ENCODE measurements at places on chromosomes 3 and 15.

DNA sequence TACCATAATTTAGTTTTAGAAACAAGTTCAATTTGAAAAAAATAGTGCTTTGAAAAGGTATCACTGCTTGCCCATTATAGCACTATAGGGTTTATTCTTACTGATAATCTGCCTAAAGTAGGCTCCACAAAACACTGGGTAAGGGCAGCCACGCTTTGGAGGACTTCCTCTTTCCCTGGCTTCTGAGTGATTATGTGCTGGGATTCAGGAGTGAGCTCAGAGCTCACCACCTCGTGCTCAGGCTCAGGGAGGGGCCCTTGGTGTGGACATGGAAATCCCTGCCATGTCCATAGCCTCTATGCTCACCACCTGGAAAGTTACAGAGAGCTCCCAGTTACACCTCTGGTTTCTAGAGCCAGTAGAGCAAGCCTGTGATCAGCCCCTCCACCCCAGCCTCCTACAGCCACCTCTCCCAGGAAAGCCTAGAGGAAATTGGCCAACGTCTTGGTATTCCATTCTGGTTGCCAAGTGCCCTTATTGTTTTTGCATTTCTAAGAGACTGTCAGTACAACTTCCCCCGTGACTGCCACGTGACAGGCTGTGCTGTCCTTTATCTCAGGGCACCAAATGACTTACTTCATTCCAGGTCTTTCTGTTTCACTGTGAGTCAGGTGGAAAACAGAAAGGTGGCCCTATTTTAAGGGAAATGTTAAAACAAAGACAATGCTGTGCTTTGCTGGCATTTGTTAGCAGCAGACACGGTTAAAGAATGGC lies 316.0 kb downstream of the RORA start:
- H3K27me3 ChIP-seq = no peaks in the 10 kb centered on the region
- no peak for DNase-seq
- H3K27ac ChIP-seq = no peak overlapping the region
- H3K36me3 ChIP-seq = no peaks in the 10 kb centered on the region
- peaks cover 3% of the 10 kb centered on the region for H3K4me1 ChIP-seq

- H3K4me3 ChIP-seq = no peak overlapping the region
- no peak overlapping the region for H3K27ac ChIP-seq
- H3K36me3 ChIP-seq = peaks cover 2% of the 10 kb centered on the region
- H3K27me3 ChIP-seq = no peaks in the 10 kb centered on the region
- H3K4me1 ChIP-seq = no peaks in the 10 kb centered on the region
- no peak for DNase-seq
Measured at GRCh38 chr15:76199106-76200082, 111.9 kb downstream of the ETFA start.

GRCh38 chr3:122273498-122273897 lies 51.5 kb upstream of the CSTA start:
- H3K4me3 ChIP-seq = no peak overlapping the region
- H3K27me3 ChIP-seq = no peaks in the 10 kb centered on the region
- no peak overlapping the region for H3K27ac ChIP-seq
- DNase-seq = no peak
- peaks cover 33% of the 10 kb centered on the region for H3K4me1 ChIP-seq

- H3K27ac ChIP-seq = no peak overlapping the region
- peaks cover 3% of the 10 kb centered on the region for H3K27me3 ChIP-seq
- no peak for DNase-seq
- H3K4me3 ChIP-seq = no peak overlapping the region
Measured at GRCh38 chr15:39692356-39693327, 90.0 kb downstream of the FSIP1 start.

DNA sequence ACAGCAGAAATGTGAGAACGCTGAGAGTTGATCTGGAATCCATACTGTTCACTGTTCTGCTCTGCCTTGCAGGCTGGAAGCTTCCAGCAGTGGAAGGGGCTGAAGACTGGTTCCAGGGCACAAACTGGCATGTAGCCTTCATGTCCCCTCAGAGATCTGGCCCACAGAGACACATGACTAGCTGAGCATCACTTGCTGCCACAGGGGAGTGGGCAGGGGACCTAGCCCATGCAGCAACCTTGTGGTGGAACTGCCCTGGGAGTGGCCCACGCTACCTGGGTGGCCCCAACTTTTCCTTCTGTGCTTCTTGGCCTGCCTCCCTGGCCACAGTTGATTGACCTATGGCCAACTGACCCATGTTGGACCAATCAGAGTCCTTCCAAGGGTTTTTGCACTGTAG lies 98.1 kb downstream of the TPRA1 start:
- no peaks in the 10 kb centered on the region for H3K27me3 ChIP-seq
- no peak overlapping the region for H3K27ac ChIP-seq
- no peaks in the 10 kb centered on the region for H3K36me3 ChIP-seq

DNA sequence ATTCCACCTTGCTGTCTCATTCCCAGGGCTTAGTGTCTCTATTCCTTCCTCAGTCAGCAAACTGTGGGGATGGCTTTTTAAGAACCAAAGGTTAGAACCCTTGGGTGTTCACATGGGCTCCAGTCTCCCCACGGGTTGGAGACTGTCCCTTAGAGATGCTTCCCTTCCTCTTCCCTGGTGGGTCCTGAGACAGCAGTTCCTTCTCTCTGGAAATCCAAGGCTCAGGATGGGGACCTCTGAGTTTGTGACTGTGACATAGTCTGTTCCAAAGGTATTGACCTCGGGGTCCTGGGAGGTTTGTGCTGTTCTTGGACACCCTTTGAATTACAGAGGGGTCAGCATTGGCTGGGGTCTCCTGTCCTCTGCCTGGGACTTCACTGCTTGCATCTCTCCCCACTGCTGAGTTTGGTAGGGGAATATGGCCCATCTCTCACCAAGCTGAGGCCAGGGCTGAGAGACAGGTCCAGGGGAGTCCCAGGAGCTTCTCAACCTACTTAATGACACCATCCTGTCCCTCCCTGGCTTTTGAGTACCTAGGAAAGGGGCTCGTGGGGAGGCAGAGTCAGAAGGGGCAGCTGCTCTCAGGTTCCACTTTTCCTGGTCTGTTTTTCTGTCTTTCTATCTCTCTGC lies 1.5 kb downstream of the GRM2 start:
- H3K27ac ChIP-seq = no peak overlapping the region
- no peak for DNase-seq
- peaks cover 11% of the 10 kb centered on the region for H3K4me1 ChIP-seq
- peaks cover 7% of the 10 kb centered on the region for H3K36me3 ChIP-seq

DNA sequence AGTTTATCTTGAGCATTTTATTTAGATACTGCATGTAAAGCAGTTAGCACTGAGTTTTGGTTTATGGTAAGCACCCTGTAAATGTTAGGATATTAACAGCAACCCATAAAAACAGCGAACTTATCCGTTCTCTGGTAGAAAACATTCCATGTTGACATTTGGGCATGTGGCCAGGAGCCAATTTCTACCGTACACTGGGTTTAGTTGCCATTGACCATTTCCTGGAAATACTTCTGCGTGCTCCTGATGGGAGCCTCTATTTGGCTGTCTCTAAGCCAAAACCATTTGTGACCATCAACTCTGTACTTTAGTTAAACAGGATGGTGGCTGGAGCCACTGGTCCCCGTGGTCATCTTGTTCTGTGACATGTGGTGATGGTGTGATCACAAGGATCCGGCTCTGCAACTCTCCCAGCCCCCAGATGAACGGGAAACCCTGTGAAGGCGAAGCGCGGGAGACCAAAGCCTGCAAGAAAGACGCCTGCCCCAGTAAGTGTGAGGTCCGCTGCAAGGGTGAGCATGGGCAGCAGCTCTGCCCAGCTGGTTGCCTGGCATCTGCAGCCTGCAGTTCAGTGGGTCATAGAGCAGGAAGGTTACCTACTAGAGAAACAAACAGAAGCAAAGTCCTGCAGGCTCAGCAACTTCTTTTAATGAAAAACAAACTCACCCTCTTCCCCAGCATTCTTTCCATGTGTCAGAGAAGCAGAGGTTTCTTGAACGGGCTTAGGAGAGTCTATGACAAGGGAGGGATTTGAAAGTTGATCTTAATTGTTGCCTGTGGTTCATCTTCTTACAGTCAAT lies 7.1 kb downstream of the THBS1 start:
- no peaks in the 10 kb centered on the region for H3K36me3 ChIP-seq
- H3K4me1 ChIP-seq = no peaks in the 10 kb centered on the region

- H3K27ac ChIP-seq = no peak overlapping the region
- no peak overlapping the region for H3K4me3 ChIP-seq
- no peaks in the 10 kb centered on the region for H3K27me3 ChIP-seq
- no peaks in the 10 kb centered on the region for H3K4me1 ChIP-seq
Measured at GRCh38 chr15:76495487-76495886, 158.9 kb downstream of the ISL2 start.

DNA sequence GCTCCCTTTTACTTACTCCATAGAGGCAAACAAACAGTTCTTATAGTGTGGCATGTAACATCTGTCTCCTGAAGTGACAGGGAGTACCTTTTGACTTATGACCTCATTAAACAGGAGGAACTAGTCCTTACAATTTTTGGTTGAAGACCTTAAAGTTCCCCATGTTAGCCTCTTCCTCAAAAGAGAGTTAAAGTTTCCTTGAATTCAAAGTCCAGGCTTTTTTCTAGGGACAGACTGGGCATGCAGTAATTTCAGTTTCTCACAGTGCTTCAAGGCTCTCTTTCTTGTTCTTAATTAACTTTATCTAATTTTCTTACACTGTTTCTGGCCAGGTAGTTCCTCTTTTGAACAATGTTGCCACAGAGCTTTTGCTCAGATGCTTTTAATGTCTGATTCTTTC lies 12.1 kb downstream of the GOLM2 start:
- H3K27me3 ChIP-seq = no peaks in the 10 kb centered on the region
- H3K27ac ChIP-seq = no peak overlapping the region
- H3K4me3 ChIP-seq = no peak overlapping the region
- H3K36me3 ChIP-seq = peaks cover 4% of the 10 kb centered on the region
- peaks cover 2% of the 10 kb centered on the region for H3K4me1 ChIP-seq
- no peak for DNase-seq

GRCh38 chr15:49495993-49496753 lies 73.1 kb downstream of the FGF7 start:
- no peaks in the 10 kb centered on the region for H3K4me1 ChIP-seq
- DNase-seq = no peak
- no peak overlapping the region for H3K27ac ChIP-seq
- H3K27me3 ChIP-seq = no peaks in the 10 kb centered on the region

DNA sequence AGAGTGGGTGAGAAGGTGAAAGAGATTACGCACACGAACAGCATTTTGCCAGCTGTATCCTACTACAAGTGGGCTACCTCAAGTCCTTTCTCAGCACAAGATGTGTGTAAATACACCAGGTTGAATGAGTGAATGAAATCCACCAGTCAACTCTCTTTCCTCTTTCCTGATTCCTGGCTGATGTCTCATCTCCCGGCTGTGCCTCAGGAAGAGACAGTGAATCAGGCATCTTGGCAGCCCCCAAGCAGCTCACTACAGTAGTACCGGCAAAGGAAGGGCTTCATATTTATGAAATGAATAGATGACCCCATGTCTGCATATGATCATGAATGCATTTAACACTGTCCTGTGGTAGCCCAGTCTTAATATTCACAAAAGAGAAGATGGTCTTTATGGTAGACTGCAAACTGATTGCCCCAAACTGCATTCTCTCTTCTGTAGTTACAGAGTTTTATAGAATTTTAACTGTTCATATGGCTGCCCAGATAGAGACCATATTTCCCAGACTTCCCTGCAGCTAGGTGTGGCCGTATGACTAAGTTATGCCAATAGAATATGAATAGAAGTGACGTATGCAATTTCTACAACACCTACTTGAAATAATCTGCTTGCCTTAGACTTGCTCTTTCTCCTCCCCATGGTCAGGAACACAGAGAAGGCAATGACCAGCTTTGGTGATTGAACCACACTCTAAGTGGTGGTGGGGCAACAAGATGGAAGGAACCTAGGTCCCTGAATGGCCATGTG lies 22.7 kb downstream of the MGLL start:
- H3K4me3 ChIP-seq = no peak overlapping the region
- H3K27me3 ChIP-seq = peaks cover 5% of the 10 kb centered on the region
- H3K27ac ChIP-seq = no peak overlapping the region
- DNase-seq = no peak

GRCh38 chr3:122067214-122067550 lies 12.0 kb downstream of the CD86 start:
- no peaks in the 10 kb centered on the region for H3K4me1 ChIP-seq
- H3K4me3 ChIP-seq = no peak overlapping the region
- no peaks in the 10 kb centered on the region for H3K27me3 ChIP-seq

GRCh38 chr3:35643495-35643894 lies 4.2 kb downstream of the ARPP21 start:
- no peak overlapping the region for H3K4me3 ChIP-seq
- peaks cover 16% of the 10 kb centered on the region for H3K27me3 ChIP-seq
- H3K27ac ChIP-seq = no peak overlapping the region
- no peak for DNase-seq

DNA sequence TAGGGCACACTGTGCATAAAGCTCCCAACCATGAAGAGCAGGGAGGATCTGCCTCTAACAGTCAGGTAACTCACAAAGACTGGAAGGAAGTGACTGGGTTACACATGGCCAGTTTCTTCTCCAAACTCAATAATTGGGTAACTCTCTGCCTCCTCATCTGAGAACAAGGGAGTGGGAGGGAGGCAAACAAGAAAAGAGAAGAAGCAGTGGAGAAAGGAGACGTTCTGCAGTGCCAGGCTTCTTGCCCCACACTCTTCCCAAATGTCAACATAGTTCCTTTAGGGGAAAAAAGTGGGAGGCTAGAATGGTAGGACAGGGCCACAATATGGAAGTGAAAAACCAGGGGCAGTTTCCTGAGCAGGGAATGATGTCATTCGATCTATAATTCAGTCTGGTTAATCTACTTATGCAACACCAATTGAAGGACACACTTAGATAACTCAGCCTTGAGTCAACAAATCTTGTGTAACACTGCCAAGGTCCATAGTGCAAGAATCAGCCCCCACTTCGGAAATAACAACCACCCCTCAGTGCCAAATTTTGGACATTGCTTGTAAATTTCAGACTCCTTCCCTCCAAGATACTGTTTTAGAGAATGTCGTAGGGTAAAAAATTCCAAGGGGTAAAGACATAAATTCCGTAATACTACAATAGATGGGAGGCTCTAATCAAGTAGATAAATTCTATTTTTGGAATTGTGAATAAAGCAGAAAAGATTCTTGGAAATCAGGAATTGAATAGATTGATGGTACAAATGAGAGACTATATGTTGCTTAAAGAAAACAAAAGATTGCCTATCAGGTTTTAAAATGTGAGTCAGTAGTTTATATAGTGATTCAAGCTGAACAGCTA lies 143.0 kb downstream of the LPP start:
- H3K4me1 ChIP-seq = peaks cover 12% of the 10 kb centered on the region
- H3K36me3 ChIP-seq = no peaks in the 10 kb centered on the region
- no peak for DNase-seq

DNA sequence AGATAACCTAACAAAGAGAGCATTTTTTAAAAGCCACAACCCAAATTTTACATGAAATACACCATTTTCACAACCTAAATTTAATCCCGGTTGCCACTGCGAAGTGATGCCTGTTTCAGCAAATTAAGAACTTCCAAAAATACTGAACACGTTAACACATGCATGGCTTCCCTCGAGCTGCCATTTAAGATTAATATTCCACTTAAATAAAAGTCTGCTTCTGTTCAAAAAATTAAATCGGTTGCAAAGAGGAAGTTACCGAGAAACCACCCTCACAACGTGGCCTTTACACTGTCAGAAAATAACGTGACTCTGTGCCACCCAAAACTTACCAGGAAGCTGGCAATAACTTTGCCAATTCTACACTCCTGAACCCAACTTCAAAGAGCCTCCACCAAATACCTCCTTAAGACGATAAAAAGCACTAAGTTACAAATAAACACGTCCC lies 1.2 kb downstream of the TBL1XR1 start:
- H3K4me1 ChIP-seq = peaks cover 43% of the 10 kb centered on the region
- H3K27ac ChIP-seq = peak overlapping the region; percentile 80
- H3K4me3 ChIP-seq = peak overlapping the region; percentile 88
- H3K27me3 ChIP-seq = no peaks in the 10 kb centered on the region
